ENCODE measurements at places on chromosomes 16 and 17.
A peak's percentile ranks its signal among the peaks of the same experiment; 100 is the strongest.

DNA sequence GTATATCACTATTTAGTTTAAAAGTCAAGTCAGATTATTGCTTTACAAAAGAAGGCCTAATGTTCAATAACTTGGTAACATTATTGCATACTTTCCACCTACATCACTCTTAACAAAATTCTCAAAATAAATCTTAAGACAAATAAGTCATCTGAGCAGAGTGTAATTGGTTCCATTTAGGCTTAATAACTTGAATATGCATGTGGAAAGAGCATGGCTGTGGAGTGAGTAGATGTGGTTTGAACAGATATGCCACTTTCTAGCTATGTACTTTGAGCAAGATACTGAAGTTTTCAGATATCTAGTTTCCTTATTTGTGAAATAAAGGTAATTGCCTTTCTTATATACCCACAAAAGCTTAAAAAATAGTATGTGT lies 6.7 kb upstream of the EVI2A start:
- DNase-seq, result no peak

DNA sequence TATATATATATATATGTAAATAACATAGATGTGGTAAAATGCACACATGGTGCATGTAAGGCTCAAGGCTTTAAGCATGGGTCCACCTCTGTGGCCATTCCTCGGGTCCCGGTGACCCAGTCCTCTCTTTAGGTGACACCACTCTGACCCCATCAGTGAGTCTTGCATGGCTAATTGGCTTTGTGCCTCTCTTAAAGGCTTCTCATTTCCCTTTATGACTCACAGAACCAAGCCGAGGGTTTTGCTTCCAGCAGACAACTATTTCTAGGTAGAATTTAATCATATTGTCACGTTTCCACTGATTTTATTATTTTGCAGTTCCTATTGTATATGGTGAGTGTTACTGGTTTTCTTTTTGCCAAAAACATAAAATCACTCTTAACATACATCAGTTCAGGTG lies 59.7 kb downstream of the PLCG2 start:
- DNase-seq, result no peak

DNA sequence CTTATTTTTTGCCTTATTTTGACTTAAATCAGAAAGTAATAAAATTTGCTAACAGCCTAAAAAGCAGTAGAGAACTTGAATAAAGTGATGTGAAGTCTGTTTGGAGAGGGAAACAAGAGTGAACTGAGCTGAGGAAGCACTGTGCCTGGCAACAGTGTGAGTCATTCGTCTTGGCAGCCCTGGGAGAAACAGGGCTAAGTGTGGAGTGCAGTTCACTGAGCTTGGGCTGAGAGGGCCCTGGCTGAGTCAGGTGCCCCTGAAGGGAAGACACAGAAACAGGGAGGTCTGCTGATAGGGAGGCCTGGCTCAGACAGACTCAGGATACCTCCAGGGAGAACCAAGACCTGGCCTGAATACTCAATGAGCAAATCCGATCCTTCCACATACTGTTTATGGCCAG lies 132.1 kb downstream of the HS3ST4 start:
- no peak for DNase-seq

DNA sequence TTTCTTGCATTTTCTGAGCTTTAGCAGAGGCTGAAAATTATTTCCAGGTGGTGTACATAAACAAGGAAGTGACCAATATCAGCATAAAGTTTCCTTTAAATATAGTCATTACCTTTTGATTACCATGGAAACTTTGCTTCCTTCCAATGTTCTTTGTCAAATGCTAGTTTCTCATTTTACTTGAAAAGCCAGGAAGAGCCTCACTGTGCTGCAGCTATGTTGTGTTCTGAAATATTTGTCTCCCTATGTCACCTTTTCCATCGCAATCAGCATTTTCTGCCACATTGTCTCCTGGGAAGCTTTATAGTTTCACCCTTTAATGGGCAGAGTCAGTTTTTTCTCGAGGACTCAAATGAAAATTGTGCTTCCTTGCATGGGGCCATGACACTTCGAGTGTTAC lies 496.0 kb downstream of the CDH8 start:
- DNase-seq, result no peak

GRCh38 chr16:89371968-89372634 lies 118.3 kb downstream of the ANKRD11 start:
- DNase-seq, result no peak

- peak; percentile 30 for DNase-seq
These were observed 419.4 kb downstream of the SOX9 start for GRCh38 chr17:72539981-72540897.

- DNase-seq, result no peak
These were observed 17.0 kb downstream of the GJD3 start for GRCh38 chr17:40347319-40348135.

GRCh38 chr16:11082860-11083388 lies 138.6 kb downstream of the CLEC16A start:
- no peak for DNase-seq
